Daoy (cell line): ENCODE measurements at places on chromosomes 1 and 21. TPM values are rescaled to one million over a fixed set of nuclear protein-coding genes. Genes with fewer than 3 reads are reported as not detected.

GJB5 gene
- total RNA-seq, result not detected in 2 replicates

- no peak for DNase-seq
Measured at GRCh38 chr1:147238053-147238902, 4.2 kb upstream of the CHD1L start.

AADACL3 gene
- total RNA-seq, result not detected in 2 replicates

- no peak for DNase-seq
Measured at GRCh38 chr1:93113127-93113526, 34.0 kb downstream of the MTF2 start.

DNA sequence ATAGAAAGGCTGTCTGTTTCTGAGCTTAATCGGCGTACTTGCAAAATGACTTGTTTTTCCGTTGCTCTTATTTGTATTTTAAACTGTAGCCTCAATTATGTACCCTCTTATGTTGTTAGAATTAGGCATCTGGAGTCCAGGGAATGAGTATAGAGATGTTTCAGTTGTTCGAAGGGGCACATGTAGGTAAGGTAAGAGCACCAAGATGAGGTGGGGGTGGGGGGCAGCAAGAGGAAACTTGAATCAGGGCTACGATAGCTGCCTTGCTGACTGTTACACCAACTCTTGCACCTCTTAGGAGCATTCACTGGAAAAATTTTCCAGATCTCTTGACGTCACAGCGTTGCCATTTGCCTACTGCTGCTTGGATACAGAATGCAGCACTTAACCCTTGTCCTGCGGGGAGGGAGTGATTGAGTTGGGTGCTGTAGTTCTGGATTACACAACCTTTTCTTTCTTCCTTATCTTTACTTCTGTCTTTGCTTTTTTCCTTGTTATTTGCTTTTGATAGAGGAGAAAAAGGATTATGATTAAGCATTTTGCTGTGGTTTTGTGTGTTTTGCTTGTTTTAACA, 3.2 kb downstream of the ATP1B1 start:
- peak; percentile 80 for DNase-seq

DNA sequence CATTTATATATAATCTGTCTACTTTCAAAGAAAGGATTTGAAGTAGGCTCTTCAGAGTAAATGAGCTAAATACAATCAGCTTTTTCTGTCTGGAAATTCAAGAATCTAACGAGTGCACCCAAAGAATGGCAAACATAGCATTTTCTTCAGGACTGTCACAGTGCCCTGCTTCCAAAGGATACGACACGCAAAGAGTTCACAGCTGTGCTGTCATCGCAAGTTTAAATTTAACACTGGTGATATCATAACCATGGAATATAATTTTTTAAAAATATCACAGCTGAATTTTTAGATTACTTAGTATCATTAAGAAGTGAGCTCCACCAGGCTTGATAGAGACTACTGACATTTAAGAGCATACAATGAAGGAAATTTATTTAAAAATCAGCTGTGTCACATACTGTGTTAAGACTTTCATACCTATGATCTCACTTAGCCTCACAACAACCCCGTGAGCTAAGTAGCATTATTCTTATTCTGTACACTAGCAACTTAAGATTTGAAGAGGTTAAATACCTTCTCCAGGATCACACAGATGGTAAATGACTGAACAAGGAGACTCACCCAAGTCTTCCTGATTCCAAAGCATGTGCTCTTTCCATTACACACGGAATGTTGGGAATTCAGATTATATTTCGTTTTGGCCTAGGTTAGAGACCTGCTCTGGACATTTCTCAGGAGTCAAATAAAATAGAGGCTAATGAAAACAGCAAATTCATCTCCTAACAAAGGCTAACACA, 46.2 kb upstream of the PRRX1 start:
- DNase-seq, result no peak

DNA sequence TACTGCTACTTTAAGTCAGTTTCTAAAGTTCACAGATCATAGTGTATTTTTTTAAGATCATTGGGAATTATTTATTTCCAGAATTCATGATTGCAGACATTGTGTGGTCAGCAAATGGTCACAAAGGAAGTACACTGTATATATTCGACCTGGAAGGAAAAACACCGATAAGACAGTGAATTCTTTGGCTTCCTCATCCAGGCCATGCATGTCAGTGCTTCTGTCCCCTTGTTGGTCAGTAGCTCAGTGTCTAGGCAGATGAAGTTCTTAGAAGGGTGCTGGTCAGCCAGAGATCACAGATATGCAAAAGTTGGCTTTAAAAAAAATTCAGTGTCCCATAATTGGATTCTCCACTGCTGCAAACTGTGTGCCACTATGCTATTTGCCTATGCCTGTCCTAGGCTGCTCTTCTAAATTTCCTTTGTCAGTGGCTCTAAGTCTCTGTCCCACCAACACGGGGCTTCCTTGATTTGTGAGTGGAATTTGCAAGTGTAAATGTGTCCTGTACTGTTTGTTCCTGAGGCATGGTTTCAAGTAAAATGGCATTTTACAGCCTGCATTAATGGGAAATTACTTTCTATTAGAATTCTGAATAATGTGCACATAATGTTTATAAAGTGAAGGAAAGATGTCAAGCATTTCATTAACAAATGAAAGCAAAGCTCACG, 12.0 kb upstream of the VAMP4 start:
- no peak for DNase-seq

CHIT1 gene
- not detected in 2 replicates for total RNA-seq

DNA sequence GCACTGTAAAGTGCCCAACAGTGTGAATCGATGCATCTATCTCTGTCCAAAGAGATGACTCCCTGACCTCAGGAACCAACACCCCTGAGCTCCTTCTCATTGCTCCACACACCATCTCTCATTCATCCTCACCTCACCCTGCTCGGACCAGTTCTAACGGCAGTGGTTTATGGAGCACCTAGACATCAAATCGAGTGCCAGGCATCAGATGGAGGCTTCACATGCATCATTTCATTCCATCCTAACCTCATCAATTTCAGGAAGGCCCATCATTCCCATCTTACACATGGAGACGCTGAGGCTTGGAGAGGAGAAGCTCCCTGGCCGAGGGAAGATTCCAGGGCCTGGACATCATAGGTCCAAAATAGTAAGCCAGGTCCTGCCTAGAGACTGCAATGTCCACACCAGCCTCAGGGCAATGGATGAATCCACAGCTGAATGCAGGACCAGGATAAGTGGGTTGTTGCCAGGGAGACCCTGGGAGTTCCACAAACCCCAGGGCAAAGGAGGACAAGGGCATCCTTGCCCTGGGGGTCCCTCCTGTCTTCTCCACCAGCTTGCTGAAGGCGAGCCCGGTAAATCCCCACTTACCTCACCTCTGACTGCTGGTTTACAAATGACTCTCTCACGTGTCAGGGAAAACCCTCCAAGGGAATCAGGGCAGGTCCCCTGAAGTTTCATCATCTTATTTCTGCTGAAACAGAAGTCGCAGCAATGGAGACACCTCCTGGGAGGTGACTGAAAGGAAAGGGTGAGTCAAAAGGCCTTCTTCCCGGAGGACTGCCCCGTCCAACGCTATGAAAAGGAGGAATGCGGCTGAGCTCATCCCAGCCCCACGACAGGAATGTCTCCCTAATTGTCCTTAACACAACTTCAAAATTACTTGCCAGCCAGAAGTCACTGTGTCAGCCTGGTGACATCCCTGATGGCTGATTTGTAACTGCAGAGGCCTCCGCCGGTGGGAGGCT, 9.0 kb upstream of the IFFO2 start:
- DNase-seq, result peak; percentile 82

HDGF gene
- 484 and 537 TPM in 2 replicates for total RNA-seq

- no peak for DNase-seq
Measured at GRCh38 chr1:89810880-89811279, 10.0 kb upstream of the LRRC8D start.

ZFP69 gene
- 5.3 and 9.3 TPM in 2 replicates for total RNA-seq

- no peak for DNase-seq
Measured at GRCh38 chr1:115218699-115219098, 119.3 kb downstream of the NGF start.

DNA sequence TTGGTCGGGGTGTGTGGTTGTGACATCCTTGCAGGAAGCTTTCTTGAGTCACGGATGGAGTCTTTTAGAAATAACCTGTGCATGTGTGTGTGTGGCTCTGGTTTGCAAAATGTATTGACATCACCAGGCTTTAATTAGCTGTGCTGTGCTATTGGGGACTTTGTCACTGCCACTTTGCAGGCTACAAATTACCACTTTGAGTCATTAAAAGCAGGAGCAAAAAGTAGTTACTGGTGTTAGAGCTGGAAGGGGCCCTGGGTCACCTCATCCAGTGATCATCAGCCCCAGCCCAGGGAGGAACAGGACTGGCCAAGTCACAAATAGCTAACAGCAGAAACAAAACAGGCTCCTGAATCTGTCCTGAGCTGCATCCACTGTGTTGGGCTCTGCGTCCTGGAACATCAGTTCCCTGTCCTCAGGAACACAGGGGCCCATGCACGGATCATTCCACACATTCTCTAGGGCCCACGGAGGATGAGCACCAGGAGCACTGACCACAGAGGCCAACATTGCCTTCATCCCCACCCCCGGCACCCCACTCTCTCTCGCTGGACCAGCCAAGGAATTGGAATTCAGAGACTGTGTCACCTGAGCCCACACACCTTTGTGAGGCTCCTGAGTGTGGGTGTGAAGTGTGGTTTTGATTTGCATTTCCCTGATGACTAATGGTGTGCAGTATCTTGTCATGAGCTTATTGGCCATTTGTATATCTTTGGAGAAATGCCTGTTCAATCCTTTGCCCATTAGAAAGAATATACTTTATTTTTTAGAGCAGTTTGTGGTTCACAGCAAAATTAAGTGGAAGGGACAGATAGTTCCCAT, 280.1 kb upstream of the C1orf174 start:
- DNase-seq, result no peak

DNA sequence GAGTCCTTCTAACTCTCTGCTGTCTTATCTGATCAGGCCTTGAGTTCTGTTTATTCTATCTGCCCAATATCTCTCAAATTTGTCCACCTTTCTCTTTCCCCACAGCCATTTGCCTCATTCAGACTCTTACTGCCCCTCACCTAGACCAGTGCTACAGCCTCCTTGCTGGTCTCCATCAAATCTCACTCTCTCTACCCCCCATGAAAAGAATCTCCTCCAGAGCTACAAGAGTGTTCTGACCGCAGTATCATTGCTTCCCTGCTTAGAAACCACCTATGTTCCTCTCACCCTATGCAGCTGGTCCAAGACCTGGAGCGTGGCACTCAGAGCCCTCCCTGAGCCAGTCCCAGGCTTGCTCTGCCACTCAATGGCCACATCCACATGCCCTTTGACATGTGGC, 231.0 kb upstream of the JUN start:
- no peak for DNase-seq

CAPN2 gene
- total RNA-seq, result 186 and 189 TPM in 2 replicates

- no peak for DNase-seq
Measured at GRCh38 chr1:53633073-53633704, 105.8 kb downstream of the GLIS1 start.

DNA sequence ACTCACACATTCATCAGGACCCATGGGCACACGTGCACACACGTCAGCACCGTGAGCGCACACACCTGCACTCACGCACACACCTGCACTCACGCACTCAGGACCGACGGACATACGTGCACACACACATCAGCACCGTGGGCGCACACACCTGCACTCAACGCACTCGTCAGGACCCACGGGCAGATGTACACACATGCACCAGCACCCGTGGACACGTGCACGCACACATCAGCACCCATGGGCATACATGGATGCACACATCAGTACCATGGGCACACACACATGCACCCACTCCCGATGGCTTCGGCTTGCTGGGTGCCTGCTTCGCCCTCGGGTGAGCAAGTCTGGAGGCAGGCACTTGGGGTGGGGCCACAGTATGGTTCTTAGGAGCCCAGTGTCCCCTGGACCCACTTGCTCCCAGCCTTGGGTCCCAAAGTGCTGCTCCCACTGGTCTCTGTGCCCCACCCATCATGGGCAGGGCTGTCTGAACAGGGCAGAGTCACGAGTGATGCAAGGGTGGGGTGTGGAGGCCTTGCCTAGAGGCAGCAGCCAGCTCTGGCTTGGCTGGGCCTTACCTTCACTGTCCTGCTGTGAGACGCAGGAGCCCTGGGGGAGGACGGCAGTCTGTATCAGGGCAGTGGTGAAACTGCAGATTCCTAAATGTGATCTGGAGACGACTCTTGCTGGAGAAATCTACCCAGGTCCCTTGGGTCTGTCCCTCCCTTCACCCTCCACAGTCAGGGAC, 49.8 kb downstream of the SKI start:
- no peak for DNase-seq

- no peak for DNase-seq
Measured at GRCh38 chr1:188427642-188428041, 1598.9 kb downstream of the PLA2G4A start.
